Left cardiac atrium (tissue), 4 donors: ENCODE measurements at places on chromosomes 11 and 22.

DNA sequence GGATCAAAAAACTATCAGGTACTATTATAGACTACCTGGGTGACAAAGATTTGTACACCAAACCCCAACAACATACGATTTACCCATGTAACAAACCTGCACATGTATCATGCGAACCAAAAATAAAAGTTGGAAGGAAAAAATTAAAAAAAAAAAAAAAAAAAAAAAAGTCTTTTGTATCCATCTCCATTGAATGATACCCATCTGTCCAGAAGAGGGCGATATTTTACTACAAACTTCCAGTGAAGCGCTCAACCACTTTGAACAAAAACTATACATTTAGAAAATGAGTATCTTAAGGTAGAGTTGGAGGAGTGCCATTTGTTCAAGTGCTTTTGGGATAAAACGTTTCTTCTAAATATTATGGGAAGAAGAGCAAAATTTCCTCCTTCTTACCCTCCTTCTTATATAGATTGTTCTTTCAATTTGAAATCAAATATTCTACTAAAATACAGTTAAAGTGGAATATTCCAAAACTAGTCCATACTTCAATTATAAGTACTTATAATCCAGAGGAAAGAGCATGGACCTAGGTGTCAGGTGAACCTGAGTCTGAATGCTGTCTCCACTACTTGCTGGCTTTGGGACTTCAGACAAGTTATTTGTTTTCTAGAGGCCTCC is 23.3 kb downstream of the ARL14EP start:
- no peak for DNase-seq

DNA sequence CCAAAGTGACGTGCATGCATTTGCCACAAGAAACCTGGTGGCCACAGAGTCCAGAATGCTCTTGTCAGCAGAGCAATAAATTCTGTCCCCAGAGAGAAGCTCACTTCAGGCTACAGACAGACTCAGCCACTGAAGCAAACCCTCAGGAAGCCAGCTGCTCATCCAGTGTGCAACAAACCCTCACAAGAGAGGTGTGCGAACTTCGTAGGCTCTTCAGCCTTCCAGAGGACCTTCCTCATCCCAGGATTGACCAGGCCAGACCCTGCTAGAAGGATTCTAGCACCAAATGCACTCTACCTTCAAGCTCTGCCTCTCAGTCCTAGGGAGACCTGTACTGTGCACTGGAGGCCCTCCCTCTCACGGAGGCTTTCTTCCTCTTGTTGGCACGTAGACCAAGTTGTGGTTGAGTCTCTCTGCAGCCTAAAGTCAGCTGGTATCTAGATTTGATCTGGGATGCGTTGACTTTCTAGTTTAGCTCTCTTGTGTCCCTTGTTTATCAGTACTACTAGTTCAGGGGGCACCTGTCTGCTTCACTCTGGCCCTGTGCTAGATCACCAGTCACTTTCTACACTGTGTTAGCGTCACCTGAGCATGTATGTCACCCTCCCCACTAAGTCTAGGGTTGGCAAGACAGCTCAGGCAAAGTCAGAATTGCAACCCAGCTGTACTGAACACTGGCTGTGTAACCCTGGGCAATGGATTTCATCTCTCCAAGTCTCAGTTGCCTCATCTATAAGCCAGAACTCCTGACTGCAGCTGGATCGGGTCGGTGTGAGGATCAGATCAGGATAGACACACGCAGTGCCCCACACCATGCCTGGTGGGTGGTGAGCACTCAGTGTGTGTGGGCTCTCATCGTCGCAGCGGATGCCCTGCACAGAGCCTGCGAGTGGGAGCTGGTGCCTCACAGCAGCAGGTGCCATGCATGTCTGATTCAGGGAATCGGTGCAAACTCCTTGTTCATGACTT is 22.1 kb upstream of the TMPRSS13 start:
- DNase-seq = no peak

- DNase-seq = no peak
Observed at GRCh38 chr11:14672635-14673034, 29.0 kb downstream of the PDE3B start.

DNA sequence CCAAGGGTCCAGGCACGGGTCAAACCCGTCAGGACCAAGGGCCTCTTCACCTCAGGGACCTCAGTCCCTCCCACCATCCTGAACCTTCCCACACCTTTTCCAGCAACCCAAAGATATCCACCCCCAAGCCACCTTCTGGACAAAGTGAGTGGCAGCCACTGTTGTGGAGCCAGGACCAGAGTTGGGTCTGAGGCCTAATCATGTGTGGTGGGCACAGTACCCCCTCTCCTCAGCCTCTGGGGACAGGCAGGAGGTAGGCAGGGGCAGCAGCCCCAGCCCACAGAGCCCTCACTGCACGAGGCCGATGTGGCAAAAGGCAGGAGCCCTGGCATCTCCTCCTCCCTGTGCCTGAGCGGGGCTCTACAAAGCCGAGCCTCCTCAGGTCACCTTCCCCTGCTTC is 2.5 kb downstream of the KCNJ11 start:
- DNase-seq = no peak

DNA sequence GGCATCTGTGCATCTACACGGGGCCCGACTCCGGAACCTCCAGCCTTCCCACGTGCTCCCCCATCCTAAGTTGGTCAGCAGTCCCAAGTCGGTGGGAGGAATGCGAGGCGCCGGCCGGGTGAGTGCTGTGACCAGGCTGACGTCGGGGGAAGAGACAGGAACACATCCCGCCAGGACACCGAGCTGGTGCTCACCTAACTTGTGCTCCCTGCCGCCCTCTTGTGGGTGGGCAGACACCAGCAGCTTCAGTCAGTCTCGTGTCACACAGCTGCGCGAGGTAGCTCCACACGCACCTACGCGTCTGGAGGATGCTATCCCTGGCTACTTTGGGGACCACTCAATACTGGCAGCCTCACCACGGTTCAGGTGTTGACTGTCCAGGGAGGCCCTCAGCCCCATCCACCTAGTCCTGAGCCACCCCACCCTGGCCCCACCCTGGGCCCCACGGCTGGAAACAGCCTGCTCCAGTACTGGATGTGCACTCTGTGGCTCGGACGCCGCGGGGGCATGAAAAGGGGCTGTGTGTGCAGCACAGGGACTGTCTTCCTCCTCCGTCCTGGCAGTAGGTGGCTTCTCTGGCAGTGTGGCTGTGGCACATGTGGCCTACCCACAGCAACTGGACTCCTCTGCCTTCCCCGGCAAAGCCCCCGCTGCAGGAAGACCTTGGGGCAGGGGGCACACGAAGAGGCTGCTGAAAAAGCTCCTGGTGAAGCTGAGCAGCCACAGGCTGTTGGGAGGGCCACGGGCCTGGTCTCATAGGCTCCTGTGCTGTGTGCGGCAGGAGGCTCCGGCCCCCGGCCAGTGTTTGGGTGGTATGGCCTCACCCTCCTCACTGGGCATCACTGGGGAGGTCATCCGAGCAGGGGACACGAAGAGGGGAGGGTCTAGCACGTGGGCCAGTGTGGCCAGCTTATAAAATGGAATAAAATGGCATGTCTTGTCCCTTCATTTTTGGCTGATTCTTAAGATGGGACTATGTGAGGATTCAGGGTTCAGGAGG is 11.2 kb upstream of the BID start:
- DNase-seq = peak; percentile 59

DNA sequence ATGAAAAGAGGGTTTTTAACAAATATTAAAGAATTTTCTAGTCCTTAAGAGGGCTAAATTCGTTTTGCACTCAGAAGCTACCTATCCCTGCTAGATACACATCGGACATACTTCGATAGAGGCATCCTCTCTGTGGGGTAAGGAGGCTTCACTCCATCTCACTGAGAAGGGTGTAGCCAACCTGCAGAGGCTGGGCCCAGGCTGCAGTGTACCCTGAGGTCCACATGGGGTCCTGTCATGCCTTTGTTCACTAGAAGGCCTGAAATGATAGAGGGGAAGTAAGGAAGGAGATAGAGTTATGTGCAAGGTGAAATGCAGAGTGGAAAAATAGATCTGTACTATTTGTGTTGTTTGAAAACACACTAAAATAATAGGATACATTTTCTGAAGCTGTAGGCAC is 45.6 kb downstream of the IGSF9B start:
- DNase-seq = no peak

DNA sequence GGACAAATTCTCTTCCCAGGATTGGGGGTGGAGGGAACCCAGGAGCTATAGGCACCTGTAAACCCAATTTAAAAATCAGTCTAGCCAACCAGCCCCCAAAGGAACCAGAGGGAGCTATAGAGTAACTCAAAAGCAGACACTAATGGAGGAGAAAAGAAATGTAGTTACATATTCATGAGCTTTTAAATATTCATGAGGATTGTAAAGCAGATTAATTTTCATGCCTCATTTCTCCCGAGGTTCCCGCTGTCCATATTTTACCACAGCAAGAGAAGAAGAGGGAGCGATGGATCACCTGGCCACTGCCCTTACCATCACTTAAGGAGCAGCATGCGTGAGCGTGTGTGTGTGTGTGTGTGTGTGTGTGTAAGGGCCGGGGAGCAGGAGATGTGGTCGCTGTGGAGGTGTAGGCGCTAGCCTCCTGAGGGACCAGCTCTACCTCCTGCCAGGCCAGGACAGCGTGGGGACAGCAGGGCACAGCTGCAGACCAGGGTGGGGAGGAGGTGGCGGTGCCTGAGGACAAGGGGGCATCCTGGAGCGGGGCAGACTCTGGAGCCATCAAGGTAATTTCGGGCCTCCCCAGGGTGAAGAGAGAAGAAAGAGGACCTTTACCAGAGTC is 100.7 kb upstream of the THY1 start:
- no peak for DNase-seq

GRCh38 chr11:57712256-57713150 is at the start of gene TMX2:
TMX2 (plus strand) TSS chr11:57712593; CDS start chr11:57712619, 26 bp downstream.
- DNase-seq = peak; percentile 95

DNA sequence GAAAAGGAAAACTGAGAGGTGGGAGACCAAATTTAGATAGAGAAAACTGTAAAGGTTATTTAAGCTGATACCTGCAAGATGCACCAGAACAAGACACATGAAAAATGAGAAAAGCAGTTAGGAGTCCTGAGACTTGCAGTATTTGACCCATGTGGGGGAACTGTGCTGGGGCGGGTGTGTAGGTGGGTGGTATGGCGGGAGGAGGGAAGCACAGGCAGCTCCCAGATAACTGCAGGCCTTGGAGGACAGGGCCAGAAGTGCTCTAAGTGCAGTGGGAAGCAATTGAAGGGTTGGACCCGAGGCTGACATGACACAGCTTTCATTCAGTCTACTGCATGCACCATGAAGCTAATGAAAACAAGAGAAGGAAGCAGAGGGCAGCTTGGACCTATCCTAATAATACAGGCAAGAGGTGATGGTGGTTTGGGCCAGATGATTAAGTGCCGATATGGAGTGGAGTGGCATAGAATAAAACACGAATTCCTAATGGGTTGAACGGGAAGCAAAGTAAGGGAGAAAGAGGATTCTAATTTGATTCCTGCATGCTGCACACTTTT is 48.0 kb upstream of the ANO3 start:
- no peak for DNase-seq
